ENCODE measurements at places on chromosomes 6 and 20.
A peak's percentile ranks its signal among the peaks of the same experiment; 100 is the strongest.

DNA sequence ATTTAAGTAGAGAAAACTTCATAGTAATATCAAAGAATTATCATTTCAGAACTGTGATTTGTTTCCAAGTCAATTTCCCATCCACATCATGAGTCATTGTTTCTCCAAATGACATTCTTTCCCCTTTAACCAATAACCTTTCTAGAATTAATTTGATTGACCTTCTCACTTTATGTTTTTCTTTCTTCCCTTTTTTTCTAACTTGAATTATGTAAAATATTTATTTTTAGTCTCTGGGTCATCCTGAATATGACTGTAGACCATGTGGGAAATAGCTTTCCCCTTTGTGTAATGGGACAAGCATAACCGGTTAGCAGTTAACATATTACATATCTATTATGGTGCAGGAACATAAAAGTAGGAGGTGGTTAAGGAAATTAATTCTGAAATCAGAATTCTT lies 291.1 kb downstream of the GJA1 start:
- no peak for DNase-seq

- peak; percentile 80 for DNase-seq
Measured at GRCh38 chr6:107114213-107114925, 946 bp downstream of the BEND3 start.

DNA sequence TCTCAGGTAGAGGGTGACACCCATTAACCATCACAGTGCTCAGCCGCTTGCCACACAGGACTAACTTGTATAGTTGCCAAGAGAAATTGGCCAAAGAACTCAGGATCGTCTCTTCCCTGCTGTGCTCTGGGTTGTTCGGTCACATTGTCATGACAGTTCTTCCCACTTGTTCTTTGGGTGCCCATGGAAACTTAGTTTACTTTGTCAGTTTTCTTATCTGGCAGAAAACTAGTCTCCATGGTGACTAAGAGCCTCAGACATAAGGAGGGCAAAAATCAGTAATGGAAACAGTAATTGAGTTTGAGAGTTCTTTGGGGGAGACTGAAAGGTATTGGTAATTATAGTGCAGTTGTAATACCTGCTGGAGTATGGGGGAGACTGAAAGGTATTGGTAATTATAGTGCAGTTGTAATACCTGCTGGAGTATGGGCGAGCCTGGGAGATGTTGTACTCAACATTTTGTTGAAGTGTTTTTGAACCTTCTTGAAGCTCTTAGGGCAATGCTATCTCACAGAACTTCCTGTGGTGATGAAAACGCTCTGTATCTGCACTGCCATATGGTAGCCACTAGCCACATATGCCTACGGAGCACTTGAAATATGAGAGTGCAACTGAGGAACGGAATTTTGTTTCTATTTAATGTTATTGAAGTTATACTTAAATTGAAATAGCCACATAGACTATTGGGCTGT lies 95.2 kb upstream of the HDGFL1 start:
- no peak for DNase-seq

- no peak for DNase-seq
Measured at GRCh38 chr6:33075568-33076405, at the start of gene HLA-DPB1. Gene HLA-DPB1 (plus strand): TSS chr6:33075990. CDS start chr6:33076042, 52 bp downstream.

DNA sequence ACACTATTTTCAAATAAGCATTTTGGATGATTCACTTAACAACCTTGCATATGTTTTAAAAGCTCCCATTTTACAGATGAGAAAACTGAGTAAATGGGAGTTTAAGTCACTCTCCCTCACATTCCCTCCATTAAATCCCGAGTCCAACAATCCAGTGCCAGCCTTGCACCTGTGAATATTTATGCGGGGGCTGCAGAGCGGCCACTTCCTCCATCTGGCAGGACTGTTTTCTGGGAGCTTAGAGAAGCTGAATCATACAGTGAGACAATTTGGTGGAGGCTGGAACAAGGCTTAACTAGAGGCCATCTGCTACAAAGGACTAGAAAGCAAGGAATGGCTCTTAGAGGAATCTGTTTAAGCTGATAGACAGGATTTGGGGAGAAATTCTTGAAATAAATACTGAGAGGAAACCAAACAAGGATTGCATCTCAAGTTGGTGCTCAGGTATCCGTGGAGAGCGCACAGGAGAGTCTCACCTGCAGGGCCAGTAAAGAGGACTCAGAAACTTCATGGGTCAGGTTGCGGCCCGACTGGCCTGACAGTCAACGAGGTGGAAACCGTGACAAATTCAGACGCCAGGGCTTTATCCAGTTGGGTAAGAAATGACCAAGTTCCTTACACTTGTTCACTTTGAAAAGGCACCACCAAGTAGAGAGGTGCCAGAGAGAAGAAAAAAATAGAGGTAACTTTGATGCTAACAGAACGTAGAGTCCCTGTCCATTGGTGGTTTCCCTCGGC lies 478.5 kb downstream of the QKI start:
- no peak for DNase-seq

DNA sequence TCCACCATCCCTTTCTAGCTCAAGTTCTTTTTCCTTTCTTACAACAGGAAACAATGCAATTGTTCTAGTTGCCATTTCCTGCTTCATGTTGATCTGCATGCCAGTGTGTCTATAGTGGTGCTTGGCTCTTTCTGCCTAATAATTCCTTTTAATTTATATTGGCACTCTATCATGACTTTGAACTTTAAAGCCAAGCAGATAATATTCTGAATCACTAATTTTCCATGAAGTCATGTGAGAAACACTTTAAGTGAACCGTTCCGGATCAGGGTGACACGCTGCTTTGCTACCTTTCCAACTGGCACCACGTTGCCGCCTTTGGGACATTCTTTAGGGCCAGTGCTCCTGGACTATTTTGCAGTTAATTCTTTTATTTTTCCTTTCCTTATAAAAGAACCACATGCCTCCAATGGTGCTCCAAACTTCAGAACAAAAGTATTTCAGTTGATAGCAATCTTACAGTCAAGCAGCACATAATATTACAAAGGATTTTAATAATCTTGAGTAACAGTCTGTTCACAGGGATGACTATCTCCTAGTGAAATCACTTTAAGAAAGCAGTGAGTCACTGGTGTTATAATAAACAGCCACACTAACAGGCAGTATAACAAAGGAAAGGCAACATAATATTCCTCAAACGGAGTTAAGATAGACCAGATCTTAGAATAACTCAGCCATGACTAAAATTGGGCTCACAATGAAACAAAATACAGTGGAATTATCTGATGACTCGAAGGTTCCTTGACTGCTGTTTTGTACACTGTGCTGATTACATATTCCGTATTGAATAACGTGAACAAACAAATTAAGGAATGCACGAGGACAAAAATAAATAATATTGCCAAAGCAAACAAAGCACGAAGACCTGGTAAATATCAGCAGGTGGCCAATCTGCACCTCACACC lies 19.0 kb upstream of the BLOC1S5 start:
- peak; percentile 7 for DNase-seq

GRCh38 chr20:62631336-62632308 lies 10.7 kb upstream of the SLCO4A1 start:
- DNase-seq: peak; percentile 46

GRCh38 chr6:41693281-41694240 lies 41.8 kb downstream of the TFEB start:
- DNase-seq: no peak

DNA sequence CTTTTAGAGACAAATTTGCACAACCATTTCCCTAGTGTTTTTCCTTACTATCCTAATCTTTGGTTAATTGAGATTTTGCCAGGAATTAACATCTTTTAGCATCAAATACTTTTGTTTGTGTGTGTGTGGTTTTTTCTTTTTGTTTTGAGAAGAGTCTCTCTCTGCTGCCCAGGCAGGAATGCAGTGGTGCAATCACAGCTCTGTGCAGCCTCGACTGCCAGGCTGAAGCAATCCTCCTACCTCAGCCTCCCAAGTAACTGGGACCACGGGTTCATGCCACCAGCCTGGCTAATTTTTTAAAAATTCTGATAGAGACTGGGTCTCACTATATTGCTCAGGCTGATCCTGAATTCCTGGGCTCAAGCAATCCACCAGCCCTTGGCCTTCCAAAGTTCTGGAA lies 28.5 kb downstream of the BAK1 start:
- DNase-seq: no peak

DNA sequence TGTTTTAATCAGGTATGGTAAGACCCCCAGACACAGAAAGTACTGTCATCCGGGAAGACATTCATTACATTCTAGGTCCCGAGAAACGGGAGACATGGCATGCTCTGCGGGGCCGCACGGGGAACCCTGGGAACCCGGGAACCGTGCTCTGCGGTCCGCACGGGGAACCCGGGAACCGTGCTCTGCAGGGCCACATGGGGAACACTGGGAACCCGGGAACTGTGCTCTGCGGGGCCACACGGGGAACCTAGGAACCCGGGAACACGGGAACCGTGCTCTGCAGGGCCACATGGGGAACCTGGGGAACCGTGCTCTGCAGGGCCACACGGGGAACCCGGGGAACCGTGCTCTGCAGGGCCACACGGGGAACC lies 165.6 kb upstream of the SULF2 start:
- DNase-seq: no peak
